ENCODE measurements at places on chromosomes 11 and 22.

DNA sequence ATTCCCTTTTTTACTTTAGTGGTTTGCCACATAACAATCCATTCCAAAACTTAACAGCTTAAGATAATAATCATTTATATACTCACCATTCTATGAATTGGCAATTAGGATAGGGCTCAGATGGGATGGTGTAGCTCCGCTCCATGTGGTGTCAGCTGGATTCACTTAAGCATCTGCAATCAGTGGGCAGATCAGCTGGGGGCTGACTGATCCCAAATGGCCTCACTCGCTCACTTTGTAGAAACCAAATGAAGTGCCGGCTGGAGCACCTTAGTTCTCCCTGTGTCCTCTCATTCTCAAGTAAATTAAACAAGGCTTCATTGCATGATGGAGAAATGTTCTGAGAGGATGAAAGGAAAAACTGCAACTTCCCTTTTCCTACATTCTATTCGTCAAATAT is 161.4 kb downstream of the WT1 start:
- no peak for DNase-seq

GRCh38 chr22:47990481-47990880 is 1228.0 kb downstream of the TBC1D22A start:
- no peak for DNase-seq

GRCh38 chr11:33689501-33689900 is 11.1 kb downstream of the C11orf91 start:
- no peak for DNase-seq

DNA sequence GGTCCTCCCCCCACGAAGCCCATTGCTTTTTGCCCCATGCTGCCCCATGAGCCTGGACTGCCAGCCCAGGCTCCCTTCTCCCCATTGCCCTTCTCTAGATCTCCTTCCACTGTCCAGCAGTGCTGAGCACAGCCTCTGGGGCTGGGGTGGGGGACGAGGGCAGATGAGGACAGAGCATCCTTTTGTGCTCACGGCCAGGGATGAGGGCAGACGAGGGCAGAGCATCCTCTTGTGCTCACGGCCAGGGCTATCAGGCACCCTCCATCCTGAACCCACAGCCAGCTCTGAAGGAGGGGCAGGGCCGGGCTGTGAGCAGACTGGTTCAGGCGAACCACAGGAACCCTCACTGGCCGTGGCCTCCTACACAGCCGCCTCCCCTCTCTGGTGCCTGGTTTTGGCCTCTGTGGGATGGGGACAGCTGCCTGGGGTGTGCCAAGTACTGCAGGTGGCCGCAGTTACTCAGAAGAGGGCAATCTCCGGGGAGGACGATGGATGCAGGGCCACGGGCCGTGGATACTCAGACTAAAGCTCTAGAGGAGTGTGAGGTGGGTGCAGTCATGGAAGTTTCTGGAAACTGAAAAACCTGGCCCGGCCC is 1258.8 kb downstream of the BRD1 start:
- DNase-seq: no peak

DNA sequence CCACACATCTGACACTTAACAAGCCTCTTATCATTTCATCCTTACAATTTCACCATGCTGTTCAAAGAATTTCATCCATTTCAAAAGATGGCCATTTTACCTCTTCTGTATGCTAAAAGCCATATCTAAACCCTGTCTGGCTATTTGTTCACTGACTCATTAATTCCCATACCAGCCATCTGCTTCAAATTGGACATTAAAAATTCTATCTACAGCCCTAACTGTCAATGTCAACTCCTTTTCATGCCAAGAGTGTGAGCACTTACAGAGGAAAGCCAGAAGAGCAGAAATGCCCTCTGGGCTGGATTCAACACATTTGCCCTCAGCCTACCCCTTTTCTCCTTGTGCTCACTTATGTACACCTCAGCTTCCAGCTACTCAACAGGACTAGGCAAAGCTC is 59.2 kb downstream of the SYTL2 start:
- no peak for DNase-seq

DNA sequence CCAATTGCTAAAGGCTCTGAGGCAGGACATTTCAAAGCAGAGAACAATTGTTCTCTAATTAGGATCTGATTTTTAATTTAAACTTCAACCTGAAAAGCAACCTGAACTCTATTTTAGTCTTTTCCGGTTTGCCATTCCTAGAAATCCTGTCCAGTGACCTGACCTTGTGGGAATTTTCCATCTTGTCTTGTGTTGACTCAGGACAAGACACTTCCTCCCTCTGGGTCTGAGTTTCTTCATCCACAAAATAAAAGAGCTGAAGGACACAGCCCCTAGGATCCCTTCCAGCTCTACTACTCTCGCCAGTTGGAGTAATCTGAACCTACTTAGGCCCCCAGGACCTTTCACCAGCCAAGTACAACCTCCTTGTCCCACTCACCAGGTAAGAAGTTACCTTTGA is 66.5 kb upstream of the POU2AF1 start:
- no peak for DNase-seq

GRCh38 chr11:77479746-77480352 is 6.0 kb upstream of the PAK1 start:
- DNase-seq: no peak

- no peak for DNase-seq
Observed at GRCh38 chr11:86511086-86511551, 136.4 kb downstream of the CCDC81 start.

- no peak for DNase-seq
Observed at GRCh38 chr22:26086359-26086758, 82.9 kb upstream of the SEZ6L start.

DNA sequence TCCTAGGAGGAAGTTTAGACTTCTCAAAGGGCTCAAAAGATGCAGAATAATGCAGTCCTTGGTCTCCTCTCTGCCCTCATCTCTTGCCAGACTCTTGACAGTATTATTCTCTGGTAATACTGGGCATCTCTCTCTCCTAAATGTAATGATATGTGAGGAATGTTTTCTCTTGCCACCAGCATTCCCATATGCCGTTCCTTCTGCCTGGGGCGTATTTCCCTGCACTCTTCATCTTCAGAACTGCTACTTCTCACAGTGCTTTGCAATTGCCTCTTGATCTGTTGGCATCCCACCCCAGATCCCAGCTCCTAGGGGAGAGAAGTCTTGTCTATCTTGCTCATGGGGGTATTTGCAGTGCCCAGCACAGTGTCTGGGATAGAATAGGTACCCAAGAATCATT is 107.4 kb downstream of the RASSF10 start:
- DNase-seq: no peak

GRCh38 chr22:35229865-35230264 is 27.4 kb upstream of the HMGXB4 start:
- DNase-seq: no peak

DNA sequence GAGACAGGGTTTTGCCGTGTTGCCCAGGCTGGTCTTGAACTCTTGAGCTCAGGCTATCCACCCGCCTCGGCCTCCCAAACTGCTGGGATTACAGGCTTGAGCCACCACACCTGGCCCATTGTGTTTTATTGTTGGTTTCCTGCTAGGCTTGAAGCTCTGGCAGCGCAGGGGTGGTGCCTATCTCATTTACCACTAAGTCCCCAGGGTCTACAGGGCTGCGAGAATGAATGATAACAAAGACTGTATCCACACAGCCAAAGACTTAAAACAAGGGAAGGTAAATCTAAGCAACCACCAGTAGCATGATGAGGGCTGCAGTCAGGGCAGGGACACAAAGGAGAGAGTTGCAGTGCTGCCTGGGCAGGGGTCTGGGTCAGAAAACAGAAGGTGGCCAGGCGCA is 37.3 kb upstream of the XBP1 start:
- no peak for DNase-seq

GRCh38 chr11:27720277-27720830 is 20.1 kb upstream of the BDNF start:
- DNase-seq: no peak

GRCh38 chr11:96218901-96219300 is 124.1 kb downstream of the MAML2 start:
- no peak for DNase-seq

DNA sequence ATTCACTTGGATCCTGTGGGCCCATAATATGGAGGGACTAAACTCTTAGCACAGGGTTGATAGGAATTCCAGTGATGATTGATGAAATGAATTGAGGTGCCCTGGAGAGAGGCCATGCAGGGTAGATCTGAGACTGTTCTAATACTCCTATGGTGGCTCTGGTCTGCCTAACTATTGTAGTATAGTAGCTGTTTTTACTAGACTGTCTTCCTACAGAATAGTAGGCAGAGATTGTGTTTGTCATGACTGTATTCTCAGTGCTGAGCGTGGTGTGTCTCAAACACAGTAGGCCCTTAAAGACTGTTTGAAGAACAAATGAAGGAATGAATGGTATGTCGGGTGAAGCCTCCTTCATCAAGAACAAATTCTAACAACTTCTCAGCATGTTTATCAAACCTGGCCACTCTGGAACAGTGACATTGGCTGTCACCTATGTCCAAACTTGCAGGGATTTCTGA is 107.0 kb upstream of the SESN3 start:
- no peak for DNase-seq

GRCh38 chr11:105399511-105399910 is 210.4 kb upstream of the GRIA4 start:
- DNase-seq: no peak

- no peak for DNase-seq
Observed at GRCh38 chr11:71499546-71499945, 27.5 kb upstream of the KRTAP5-7 start.

DNA sequence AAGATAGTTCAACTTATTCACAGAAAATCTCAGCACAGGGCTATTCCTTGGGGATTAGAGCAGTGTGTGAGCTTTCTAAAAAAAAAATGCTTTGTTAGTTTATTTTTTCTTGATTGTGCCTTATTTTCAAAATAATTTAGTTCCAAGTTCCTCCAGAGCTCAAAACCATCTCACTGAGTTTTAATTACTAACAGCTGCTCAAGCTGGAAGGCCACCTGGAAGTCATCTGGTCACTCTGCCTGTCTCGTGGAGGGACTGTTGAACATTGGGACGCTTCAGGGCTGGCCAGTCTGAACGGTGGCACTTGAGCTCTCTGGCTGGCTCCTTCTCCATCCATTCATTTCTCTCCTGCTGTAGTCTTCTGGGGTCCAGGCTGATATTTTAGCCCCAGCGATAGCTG is 4.0 kb downstream of the OR51E1 start:
- no peak for DNase-seq

DNA sequence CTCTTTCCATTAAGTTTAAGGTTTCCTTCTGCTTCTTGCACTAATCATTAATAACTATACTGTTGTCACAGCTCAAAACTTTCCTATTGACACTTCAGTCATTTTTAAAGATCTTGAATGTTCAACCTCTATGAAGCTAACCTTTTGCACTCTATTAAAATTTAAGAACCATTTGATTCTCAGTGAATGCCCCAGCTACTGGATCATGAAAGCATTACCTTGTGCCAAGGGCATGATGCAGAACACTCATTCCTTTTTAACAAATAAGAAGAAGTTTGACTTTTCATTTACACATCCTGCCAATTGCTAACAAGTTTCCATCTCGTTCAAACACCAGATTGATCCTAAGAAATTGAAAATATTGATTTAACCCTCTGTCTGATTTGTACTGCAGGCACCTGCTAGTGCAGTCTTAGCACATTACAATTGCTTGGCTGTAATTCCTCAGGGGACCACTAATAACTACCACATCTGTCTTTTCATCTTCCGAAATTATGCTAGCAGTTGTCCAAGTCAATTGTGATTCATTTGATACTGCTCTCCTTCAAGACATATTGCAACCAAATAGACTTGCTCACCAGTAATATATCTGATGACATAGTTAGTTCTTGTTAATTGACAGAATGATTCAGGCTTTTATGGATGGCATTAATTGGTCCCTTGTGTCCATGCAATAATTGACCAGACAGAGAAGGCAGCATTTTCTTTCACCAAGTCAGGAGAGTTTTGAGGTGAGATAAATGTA is 158.4 kb downstream of the TEAD1 start:
- no peak for DNase-seq

DNA sequence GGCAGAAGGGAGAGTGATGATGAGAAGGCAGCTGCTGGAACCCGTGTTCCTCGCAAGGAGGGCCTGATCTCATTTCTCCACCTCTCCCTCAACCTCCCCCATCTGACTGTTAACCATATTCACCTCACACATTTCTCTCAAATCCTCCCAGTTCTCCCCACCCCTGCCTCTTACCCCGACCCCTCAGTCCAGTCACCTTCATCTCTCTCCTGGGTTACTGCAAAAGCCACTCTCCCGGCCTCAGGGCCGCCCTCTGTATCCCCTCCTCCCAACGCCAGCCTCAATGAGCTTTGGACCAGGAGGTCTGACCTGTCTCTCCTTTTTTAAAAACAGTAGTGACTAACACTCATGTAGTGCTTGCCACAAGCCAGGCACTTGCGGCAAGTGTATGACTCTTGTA is 29.5 kb upstream of the LMO1 start:
- DNase-seq: no peak

GRCh38 chr11:69344570-69345145 is 50.7 kb downstream of the MYEOV start:
- no peak for DNase-seq

GRCh38 chr11:132064987-132065620 is 694.7 kb downstream of the NTM start:
- no peak for DNase-seq

GRCh38 chr11:43396617-43397016 is 37.9 kb downstream of the TTC17 start:
- DNase-seq: no peak

DNA sequence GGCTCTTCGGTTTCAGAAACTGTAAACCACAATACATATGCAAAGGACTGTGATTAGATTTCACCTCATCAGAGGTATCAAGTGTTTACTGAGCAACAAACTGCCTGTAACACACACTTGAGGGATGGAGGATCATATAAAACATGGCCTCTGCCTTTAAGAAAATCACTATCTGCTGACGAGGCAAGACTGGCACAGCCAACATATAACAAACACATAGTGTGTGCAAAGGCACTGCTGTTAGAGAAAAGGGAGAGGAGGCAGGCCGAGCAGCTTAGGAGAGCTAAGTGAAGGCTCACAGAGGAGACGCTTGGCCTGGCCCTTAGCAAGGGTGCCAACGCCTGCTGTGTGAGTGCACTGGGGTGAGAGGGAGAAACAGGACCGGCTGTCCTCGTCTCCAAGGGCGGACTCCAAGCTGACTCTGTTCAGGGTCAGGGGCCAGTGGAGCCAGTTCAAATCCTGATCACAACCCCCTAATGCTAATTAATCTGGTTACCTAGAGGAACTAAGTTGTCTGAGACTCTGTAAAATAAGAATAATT is 48.2 kb downstream of the LRFN4 start:
- DNase-seq: no peak

DNA sequence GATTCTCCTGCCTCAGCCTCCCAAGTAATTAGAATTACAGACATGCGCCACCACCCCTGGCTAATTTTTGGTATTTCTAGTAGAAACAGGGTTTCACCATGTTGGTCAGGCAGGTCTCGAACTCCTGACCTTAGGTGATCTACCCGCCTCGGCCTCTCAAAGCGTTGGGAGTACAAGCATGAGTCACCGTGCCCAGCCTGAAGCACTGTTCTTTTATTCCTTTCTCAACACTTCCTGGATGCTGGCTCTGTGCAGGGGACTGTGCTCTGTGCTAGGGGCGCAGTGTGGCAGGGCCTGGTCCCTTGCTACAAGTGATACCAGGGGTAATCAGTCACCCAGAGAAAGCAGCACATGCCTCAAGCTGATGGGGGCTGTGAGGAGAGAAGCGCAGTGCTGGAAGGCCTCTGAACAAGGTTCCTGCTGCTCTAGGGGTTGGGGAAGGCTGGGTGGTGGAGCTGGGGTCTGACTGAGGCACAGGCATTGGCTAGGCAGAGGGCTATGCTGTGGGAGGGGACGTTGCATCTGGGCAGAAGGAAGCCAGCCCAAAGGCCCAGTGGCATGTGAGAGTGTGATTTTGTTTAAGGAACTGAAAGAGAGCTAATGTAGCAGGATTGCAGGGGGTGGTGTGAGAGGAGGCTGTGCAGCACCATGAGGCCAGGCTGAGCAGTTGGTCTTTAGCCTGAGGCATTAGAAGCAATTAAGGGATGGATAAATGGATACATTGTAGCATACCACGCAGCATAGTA is 42.5 kb downstream of the CABIN1 start:
- no peak for DNase-seq
